ENCODE measurements at places on chromosomes 13 and 19. TPM values are rescaled to one million over a fixed set of nuclear protein-coding genes. Genes with fewer than 3 reads are reported as not detected.

DNA sequence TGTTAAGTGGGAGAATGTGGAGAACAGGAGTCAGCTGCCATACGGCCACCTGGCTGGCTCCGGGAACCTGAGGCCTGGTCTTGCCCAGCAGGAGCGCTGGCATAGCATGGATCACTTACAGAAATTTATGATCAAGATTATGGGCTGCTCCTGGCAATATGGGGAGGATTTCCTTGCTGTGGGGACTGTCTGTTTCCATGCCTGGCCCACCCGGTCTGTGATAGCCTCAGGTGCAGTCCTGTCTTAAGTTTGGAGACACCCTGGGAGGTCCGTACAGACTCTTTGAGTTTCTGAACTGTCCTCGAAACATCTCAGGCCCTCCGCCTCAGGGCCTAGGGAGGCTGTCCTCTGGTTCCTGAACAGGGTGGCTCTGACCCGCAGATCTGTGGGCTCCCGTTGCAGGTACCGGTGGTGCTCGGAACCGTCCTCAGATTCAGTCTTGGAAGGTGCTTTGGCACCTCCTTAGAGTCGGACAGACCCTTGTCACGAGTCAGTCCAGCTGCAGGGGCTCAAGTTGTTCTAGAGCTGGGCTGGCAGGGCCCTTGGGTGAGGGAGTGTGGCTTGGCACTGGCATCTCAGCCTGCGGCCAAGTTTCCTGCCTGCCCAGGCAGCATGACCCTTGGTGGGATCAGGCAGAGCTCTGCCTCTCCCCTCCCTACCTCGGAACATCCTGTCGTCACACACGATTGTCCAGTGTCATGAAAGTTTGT, 4.9 kb downstream of the TFDP1 start:
- DNase-seq: no peak

GRCh38 chr19:50801107-50801506, 10.9 kb downstream of the ACP4 start:
- DNase-seq: no peak

Gene CCDC194
- 0.57 TPM for total RNA-seq

GRCh38 chr13:43251961-43252360, 228.6 kb downstream of the DNAJC15 start:
- DNase-seq: no peak

- DNase-seq: peak; percentile 89
Measured at GRCh38 chr19:46840498-46840942, 10.1 kb downstream of the AP2S1 start.

GRCh38 chr13:44249431-44249836, 124.2 kb upstream of the SERP2 start:
- no peak for DNase-seq

- DNase-seq: no peak
Measured at GRCh38 chr13:43574605-43575004, 212.2 kb downstream of the ENOX1 start.

Gene UHRF1
- total RNA-seq: 3.1 TPM

Gene JAK3
- total RNA-seq: 30.8 TPM

DNA sequence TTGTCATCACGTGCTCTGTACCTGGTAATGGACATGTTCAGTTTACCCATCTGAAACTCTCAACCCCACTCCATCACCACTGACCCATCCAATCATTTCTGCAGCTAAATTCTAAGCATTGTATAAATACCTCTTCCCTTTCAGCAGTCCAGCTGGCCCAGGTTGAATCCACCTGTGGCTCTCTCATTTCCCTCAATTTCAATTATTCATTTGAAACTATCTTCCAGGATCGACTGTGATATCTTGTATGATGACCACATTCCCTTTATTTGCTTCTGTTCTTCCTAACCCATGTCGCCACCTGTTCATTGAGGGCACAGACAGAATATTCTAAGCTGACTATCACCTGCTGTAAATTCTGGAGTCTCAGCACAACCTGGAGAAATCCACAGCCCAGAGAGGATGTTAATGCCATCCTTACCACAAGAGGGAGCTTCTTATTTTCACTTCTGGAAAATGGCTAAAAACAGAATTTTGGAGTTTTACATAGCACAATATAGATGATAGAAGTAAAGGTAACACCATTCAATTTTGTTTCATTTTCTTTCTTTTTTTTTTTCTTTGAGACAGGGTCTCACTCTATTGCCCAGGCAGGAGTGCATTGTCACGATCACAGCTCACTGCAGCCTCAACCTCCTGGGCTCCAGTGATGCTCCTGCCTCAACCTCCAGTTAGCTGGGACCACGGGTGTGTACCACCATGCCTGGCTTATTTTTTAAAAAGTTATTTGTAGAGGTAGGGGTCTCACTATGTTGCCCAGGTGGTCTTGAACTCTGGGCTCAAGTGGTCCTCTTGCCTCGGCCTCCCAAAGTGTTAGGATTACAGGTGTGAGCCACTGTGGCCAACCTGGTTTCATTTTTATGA, 38.6 kb downstream of the ZNF823 start:
- DNase-seq: peak; percentile 36

Gene C19orf85
- not detected for total RNA-seq

- no peak for DNase-seq
Measured at GRCh38 chr13:101706651-101707050, 254.2 kb downstream of the ITGBL1 start.

Gene SPTBN4
- total RNA-seq: 0.82 TPM

Gene ZNF284
- total RNA-seq: 2.5 TPM

Gene TMC4
- total RNA-seq: 98.9 TPM

Gene C19orf81
- total RNA-seq: 3.0 TPM

DNA sequence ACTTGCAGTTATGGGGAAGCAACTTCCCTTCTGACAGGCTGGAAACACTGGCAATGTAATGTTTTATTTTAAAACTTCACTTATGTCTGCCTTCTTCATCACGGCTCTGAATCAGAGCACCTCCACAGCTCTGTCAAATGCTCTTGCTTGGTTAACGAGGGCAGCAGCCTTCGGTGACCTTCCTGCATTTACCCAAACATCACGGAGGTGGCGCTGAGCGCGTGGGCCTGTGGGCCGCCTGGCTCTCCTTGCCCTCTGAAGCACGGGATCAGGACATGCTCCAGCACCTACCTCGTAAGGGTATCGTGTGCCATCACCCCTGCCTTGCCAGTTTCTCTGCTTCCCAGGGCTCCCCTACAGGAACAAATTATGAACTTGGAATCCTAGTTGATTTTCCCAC, 310.0 kb downstream of the TEX29 start:
- peak; percentile 53 for DNase-seq

GRCh38 chr19:47209319-47210179, 21.4 kb downstream of the BBC3 start:
- DNase-seq: no peak

- DNase-seq: no peak
Measured at GRCh38 chr19:35883882-35884281, 15.5 kb downstream of the APLP1 start.

Gene CGB5
- total RNA-seq: not detected

DNA sequence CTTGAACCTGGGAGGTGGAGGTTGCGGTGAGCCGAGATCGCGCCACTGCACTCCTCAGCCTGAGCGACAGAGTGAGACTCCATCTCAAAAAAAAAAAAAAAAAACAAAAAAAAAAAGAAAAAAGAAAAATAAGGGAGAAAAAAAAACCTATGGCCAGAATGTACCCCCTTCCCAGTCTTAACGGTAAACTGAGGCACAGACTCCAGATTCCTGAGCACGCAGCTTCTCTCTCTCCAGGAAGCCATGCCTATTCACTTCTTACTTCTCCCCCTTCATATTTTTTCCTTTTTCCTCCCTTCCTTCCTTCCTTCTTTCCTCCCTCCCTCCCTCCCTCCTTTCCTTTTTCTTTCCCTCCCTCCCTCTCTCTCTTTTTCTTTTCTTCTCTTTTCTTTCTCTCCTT, 5.4 kb downstream of the ADGRE2 start:
- DNase-seq: no peak

GRCh38 chr19:30734669-30735068, 362.5 kb downstream of the ZNF536 start:
- DNase-seq: no peak

DNA sequence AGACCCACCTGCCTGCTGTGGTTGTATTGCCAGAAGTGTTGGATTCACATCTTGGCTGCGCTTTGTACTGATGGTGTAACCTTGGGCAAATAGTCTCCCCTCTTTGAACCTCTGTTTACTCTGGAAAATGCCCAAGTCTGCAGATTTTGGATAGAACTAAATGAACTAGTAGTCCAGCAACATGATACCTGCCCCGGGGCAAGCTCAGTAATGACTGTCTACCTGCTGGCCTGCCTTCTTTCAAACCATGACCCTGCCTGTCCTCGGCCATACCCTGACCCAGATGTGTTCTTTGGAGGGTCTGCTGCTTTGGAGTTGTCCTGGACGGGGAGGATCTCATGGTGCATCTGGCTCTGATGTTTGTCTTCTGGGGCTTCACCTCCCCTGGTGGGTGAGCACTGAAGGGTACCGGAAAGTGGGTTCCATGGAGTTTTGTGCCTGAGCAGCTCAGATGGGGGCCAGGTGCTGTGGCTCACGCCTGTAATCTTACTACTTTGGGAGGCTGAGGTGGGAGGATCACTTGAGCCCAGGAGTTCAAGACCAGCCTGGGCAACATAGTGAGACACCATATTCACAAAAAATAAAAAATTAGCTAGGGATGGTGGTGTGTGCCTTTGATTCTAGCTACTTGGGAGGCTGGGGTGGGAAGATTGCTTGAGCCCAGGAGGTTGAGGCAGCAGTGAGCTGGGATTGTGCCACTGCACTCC, 59.5 kb downstream of the TNFRSF19 start:
- DNase-seq: no peak

Gene MISP
- total RNA-seq: 17.8 TPM

- no peak for DNase-seq
Measured at GRCh38 chr19:4609878-4610511, 29.3 kb upstream of the TNFAIP8L1 start.

Gene TNFRSF19
- 14.7 TPM for total RNA-seq

DNA sequence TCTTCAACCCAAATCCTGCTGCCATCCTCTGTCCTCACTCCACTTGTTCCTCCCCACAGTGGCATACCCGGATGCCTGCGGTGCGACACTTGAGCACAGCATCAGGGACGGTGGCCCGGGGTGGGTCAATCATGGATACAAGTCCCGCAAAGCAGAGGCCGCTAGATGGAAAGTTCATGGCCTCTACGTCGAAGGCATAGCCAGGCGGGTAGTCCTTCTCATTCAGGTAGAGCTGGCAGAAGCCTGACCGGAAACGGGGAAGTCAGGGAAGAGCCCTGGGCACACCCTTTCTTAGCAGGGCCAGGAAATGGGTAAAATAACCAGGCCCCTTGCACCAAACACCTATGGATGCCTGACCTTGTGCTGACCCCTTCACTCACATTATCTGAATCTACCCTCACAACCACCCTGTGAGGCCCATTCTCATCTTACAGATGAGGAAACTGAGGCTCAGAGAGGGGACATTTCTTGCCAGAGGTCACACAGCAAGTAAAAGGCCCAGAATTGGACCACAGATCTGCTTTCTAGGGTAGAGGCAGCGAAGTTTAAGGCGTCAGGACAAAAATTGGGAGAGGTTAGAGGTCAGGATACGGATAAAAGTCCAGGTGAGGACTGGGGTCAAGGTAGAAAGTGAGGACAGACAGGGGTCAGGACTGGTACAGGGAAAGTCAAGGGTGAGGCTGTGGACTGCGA, 6.5 kb downstream of the ATP4A start:
- DNase-seq: no peak

Gene LILRA1
- 2.2 TPM for total RNA-seq

Gene TLE2
- total RNA-seq: 76.6 TPM

Gene COL4A1
- 218 TPM for total RNA-seq
